ENCODE measurements at places on chromosomes 7 and 10. TPM values are rescaled to one million over a fixed set of nuclear protein-coding genes. Genes with fewer than 3 reads are reported as not detected.
A peak's percentile ranks its signal among the peaks of the same experiment; 100 is the strongest.

- no peak for DNase-seq
Observed at GRCh38 chr10:99678921-99679320, 19.6 kb downstream of the ENTPD7 start.

IGF2BP3 gene
- 85.6 TPM for total RNA-seq

GRCh38 chr10:131345691-131346090 is 34.2 kb upstream of the TCERG1L start:
- DNase-seq = no peak

ANK3 gene
- total RNA-seq = 2.0 TPM

- no peak for DNase-seq
Observed at GRCh38 chr7:106514881-106515280, 146.1 kb downstream of the CCDC71L start.

GRCh38 chr7:148156233-148156632 is 434.3 kb upstream of the C7orf33 start:
- DNase-seq = no peak

GRCh38 chr7:28071570-28071969 is 109.0 kb downstream of the JAZF1 start:
- no peak for DNase-seq

GRCh38 chr7:66707825-66708224 is 32.7 kb upstream of the RABGEF1 start:
- no peak for DNase-seq

GRCh38 chr7:35728412-35729060 is 33.6 kb upstream of the HERPUD2 start:
- peak; percentile 27 for DNase-seq

GRCh38 chr10:93703066-93703465 is 674 bp upstream of the FRA10AC1 start:
- no peak for DNase-seq

DNA sequence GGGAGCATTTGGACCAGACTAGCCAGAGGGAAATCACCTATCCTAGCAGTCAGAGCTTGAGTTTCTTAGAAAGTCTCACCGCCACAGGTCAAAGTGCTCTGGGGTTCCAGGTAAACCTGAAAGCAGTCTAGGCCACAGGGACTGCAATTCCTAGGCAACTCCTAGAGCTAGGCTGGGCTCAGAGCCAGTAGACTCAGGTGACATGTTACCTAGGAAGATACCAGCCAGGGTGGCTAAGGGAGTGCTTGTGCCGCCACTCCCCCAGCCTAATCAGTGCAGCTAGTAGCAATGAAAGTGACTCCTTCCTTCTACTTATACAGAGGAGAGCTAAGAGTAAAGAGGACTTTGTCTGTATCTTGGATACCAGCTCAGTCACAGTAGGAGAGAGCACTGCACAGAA is 348.7 kb upstream of the HPS1 start:
- no peak for DNase-seq

- no peak for DNase-seq
Observed at GRCh38 chr7:125391921-125392320, 462.3 kb upstream of the POT1 start.

GRCh38 chr7:137774793-137775201 is 72.0 kb downstream of the DGKI start:
- no peak for DNase-seq

- DNase-seq = no peak
Observed at GRCh38 chr7:70619130-70619529, 512.8 kb upstream of the GALNT17 start.

GRCh38 chr10:101379663-101380352 is 25.8 kb downstream of the BTRC start:
- no peak for DNase-seq

WDR37 gene
- total RNA-seq = 7.6 TPM

GRCh38 chr10:120969219-120969645 is 118.1 kb downstream of the WDR11 start:
- no peak for DNase-seq

DNA sequence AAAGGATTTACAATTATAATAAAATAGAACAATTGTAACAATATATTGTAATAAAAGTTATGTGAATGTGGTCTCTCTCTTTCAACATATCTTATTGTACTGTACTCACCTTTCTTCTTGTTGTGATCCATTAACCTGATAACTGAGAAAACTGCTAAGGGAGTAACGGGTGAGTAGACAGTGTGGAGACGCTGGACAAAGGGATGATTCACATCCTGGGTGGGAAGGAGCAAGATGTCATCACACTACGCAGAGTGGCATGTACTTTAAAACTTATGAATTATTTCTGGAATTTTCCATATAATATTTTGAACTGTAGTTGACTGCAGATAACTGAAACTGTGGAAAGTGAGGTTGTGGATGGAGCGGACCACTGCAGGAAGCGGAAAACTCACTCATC is 91.2 kb upstream of the PLPP4 start:
- DNase-seq = no peak

All from SK-MEL-5 (cell line).